HT-29 (cell line): ENCODE measurements at places on chromosomes 1 and 21.

GRCh38 chr1:246573491-246573890, 7.2 kb downstream of the CNST start:
- DNase-seq = no peak

DNA sequence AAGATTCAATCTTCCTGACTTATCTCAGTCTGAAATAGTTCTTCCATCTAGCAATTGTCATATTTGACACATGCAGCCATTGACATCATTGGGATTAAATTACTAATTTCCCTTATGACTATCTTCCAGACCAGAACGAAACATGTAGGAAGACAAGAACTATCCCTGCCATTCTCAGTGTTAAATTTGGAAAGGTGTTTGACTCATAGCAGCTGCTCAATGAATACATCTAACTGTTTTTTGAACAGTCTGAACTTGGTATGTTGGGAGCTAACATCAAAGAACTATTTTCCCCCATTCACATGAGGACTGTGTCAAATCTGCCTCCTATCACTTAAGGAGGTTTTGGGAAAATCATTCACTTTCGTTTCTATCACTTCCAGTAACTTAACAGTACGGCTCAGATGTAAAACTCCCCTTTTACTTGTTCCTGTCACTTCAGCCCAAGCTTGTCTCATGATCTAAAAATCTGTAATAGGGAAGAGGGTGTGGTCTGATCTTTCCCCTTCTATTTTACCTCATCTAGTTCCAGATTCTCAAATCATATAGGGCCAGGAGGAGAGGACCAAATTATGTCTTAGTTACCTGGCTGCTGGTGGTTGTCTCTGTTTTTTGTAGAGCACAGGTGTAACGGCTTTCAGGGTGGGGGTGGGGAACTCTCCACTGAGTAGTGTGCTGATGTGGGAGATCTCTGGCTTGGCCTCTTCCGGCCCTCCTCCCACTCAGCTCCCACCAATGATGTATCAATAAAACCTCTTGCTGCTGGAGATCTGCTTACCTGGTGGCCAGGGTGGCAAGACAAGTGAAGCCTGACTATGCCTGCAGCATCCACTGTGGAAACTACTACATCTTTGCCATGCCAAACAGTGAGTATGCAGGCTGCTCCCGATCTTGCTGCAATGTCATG, 26.2 kb upstream of the SLAMF1 start:
- DNase-seq = no peak

GRCh38 chr21:41562101-41563000, 54.4 kb upstream of the TMPRSS2 start:
- DNase-seq = peak; percentile 13

GRCh38 chr1:39876144-39876543, 7.2 kb downstream of the TRIT1 start:
- no peak for DNase-seq

GRCh38 chr1:219443763-219444162, 169.1 kb downstream of the ZC3H11B start:
- no peak for DNase-seq

DNA sequence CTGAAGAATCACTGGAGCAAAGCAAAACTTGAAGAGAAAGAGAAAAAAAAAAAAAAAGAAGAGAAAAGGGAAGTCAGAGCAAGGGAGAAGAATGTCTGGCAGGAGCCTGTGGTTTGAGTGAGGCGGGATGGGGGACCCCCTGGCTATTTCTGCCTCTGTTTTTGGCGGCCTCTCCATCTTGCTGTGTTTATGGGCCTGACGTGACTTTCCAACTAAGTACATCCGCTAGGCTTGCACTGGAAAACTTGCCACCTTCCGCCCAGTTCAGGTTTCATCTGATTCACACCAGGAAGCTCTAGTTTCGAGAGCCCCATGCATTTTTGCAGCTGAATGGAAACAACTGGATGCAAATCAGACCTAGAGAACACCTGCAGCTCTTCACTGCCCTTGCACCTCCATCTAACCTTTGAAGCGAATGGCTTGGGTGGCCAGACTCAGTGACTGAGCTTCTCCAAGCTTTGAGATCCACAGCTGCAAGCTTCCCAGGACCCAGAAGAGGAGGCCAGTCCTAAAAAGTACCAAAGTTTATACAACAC, 28.0 kb downstream of the TBX15 start:
- peak; percentile 62 for DNase-seq

DNA sequence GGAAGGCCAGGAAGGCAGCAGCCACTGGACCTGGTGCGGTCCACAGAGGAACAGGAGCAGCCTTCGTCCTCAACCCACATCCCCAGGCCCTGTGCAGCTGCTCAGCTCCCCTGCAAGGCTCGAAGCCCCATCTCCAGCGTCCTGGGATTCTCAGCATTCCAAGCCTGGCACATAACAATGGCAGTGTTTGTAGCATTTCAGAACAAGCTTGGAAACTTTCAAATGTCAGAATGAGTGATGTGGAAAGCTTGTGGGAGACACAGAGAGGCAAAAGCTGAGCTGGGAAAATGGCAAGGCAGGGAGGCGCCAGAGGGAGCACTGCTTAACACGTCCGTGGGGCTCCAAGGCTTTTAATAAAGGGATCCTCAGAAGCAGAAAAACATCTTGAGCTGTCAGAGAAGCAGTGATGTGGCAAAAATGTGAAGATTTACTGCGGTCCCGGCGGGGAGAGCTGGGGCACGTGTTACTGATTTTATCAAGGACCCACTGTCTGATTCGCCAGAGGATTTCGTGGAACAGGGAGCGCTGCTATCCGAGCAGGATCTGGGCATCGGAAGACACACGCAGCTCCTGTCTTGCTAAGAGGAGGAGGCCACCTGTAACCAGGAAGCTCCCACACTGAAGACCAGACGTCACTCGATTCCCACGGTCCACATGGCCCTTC, 38.1 kb downstream of the TOMM20 start:
- DNase-seq = no peak

GRCh38 chr1:12275370-12275769, 45.5 kb downstream of the VPS13D start:
- DNase-seq = peak; percentile 35

DNA sequence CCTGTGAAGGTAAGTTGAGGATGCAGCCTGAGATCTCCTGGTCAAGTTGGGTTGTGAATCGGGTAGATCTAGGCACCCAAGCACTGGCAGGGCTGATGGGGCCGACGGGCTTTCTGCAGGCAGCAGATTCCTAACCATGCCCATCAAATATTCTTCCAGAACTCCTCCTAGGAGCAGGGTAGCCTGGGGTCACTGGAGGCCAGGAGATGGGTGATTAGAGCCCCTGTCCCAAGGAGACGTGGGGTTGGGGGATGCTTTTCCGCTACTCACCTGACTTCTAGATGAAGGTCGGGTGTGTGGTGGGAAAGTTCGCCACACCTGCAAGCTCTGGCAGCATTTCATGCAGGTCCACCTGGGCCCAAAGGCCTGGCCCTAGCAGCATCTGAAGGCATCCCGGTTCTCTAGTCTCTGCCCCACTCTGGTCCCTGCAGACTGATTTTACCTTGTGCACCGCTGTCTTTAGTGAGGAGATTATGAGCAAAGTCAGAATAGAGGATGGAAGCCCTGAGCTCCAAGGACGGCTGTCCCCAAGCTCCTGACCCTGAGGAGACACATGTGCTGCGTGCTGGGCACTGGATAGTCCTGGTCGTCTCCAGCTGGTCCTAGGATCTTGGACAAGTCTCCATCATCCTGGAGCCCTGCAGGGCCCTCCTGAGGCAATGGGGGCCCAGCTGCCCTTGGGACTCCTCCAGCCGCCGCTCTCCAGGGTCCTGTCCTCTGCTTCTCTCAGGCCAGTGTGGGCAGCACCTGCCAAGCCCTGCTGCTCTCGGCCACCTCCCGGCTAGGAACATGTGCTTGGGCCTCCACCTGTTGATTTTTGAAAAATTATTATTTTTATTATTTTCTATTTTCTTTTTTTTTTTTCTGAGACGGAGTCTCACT, 21.8 kb upstream of the C2CD2 start:
- no peak for DNase-seq

DNA sequence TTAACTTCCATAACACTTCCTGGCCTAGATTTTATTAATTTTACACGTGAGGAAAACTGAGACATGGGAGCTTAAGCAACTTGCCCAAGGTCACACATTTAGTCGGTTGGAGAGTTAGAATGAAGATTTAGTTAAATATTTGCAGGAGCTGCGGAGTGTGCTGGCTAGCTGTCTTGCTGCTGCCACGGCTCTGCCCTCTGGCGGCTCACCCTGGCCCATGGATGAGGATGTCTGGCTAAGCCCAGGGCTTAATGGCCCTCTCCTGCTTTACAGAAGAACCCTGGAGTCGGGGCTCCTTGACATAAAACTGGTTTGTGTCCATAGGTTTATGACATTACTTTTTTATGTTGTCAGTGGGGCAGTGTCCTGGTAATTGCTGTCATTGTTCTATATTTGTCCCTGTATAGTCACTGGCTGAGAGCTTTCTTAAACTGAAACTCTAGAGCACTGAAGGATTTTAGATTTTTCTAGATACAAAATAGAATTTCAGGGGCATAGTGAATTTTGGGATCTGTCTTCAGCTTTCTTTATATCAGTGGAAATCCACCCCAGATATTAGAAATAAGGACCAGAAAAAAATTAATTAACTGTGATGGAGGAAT, 88.9 kb upstream of the WLS start:
- peak; percentile 71 for DNase-seq

GRCh38 chr1:15946571-15947381, 29.1 kb downstream of the ZBTB17 start:
- no peak for DNase-seq

- no peak for DNase-seq
Measured at GRCh38 chr1:225449774-225450173, 21.9 kb upstream of the LBR start.

DNA sequence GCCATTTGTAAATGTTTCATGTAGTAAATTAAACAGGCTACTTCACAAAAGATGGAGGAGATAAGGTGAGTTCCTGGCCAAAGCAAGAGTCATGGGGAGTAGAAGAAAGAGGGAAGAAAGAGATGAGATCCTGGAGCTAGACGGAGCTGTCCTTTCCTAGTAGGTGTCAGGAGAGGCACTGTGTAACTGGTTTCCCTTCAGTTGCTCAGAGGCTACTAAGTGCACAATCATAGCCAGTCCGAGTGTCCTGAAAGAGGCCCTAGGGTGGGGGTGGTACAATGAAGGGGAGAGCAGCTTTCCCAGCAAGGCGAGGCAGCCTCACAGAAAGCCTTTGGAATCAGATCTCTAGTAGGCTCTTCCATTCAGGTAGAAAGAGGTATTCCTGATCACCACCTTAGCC, 390.9 kb downstream of the KCNH1 start:
- DNase-seq = no peak
